ENCODE measurements at places on chromosomes 12 and 14.

- DNase-seq = no peak
Observed at GRCh38 chr12:101963697-101964096, 86.3 kb downstream of the DRAM1 start.

DNA sequence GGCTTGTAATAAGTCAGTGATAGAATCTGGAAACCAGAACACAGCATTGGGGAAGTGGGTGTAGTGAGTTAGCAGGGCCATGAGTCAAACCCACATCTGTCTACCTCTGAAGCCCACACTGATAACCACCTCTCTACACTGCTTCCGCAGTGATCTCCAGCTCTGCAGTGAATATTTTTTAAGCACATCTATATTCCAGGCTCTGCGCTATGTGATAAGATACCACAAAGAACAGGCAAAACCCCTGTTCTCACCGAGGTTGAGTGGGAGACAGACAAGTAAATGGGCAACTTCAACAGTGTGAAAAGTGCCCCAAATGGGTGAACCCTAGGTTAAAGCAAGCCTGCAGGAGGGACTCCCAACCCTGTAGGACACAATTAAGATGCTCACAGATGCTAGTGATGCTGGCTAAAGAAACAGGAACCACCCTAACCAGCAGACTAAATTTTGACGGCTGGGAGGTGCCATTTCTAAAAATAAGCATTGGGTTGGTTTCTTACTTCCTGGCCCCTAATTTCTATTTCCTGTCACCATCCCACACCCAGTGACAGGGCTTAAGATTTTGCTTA lies 375.0 kb downstream of the DPF3 start:
- no peak for DNase-seq

DNA sequence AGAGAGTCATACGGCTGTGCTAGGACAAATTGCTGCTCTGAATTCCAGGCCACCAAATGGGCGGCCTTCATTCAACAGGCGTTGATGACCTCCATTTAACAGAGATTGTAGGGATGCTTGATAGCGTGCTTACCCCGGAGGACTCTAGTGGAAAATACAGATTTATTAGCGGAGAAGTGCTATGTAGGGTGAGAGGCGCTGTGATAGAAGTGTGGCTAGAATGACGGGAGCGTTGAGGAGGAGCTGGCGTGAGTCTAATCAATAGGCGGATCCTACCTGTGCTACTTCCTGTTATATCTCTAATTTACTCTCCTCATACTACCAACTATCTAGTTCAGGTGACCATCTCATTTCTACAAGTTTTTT lies 668 bp downstream of the MRPS35 start:
- DNase-seq = peak; percentile 31

- DNase-seq = no peak
Observed at GRCh38 chr12:24898606-24899005, 50.3 kb downstream of the BCAT1 start.

- peak; percentile 38 for DNase-seq
Observed at GRCh38 chr12:89166525-89166934, 185.8 kb downstream of the DUSP6 start.

DNA sequence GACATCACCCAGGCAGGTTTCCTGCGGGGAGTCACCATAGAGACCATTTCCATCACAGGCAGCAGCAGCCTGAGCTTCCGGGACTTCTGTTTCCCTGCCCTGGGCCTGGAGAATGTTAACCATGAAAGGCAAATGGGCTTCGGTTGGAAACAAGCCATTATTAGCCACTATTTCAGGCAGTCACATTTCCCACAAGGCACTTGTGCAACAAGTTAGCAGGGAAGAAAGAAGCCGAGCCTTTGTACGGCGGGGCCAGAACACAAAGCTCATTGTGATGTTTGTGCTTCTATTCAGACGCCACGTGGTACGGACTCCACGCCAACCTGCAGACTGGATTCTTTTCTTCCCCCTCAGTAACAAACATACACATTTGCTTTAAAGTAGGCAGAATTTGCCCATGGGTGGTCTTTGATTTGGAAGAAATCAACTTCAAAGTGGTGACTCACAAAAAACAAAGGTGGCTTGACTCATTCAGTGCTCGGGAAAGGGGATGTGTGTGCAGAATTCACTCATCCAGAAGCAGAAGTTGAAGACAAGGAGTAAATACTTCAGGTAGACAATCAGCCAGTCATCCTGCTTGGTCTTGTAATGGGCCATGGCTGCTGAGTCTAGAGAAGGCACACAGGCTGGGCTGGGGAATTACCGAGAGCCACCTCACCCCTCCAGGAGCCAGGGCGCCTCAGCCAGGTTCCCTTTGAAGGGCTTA lies 154.2 kb upstream of the PRMT8 start:
- no peak for DNase-seq

DNA sequence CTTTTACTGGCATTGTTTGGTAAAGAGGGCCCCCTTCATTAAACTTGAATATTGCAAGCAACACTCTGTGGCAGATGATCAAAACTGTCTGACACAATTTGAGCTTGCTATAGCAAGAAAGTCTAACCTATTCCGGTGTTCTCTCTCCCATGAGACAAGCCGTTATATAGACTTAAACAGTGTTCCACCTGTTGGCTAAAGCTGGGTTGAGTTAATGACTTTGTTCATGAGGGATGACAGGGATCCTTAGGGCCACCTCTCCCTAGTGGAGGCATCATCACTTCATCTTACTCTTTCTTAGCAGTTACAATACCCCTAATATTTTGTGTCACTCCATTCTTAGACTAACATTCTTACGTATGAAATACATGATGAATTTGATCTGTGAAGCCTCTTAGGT lies 3.8 kb downstream of the EIF5 start:
- DNase-seq = no peak

GRCh38 chr12:122870163-122870842 lies 25.6 kb downstream of the VPS37B start:
- no peak for DNase-seq

DNA sequence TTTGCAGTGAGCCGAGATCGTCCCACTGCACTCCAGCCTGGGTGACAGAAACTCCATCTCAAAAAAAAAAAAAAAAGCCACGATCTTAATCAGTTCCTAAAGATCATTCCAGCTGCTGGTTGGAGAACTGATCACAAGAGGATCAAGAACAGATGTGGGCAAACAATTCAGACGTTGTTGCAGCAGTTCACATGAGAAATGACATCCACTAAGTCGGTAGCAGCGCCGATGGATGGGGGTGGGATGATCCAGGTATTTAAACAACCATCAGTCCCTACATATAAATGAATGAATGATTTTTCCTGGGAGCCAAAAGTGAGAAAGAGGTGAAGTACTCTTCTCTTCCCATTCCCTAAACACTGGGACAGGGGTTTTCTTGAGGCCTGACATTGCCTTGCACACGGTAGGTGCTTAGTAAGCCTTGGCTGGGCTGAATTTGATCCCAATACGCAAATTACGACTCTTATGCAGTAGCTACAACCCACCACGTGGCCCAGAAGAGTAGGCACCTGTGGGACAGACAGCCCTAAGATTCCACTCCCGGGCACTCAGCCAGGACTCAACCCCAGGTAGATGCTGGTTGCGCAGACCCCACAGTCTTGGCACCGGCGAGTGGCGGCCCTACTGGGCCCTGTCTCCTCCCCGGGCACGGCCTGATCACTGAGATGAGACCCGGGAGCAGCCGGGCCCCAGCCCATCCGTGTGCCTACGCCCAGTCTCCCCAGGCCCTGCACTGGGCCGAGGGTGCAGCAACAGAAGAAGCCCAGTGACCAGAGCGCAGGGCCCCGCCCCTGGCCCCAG lies 565 bp downstream of the SPRYD3 start:
- DNase-seq = peak; percentile 78

DNA sequence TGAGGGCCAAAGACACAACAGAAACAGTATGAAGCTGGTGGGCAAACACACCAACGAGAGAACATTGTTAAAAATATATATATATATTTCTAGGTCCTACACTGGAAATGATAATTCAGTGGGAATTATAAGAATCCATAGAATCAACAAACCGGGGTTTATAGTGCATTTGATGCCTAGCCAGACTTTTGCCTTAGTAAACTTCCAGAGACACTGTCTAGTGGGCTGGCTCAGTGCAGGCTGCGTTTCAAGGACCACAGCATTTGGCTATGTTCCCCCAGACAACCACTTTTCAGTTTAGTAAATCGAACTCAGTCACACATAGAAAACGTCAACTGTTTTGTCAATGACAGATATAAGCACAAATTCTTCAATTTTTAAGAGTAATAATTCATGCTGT lies 41.9 kb downstream of the SLC38A4 start:
- no peak for DNase-seq

DNA sequence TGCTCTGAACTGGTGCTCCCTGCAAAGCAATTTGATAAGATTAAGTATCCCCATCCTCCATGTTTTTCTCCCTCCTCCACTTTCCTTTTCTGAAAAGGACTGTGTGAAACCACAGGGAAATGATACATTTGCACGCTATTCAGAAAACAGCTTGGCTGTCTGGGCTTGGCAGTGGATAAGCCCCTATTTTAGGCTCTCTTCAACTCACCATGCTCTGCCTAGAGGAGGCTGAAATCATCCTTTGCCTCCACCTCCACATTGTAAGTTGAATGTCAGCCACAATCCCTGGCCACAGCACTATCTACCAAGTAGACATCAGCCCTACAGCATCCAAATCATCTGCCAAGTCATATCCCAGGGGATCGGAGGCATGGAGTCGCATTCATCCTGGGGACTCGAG lies 642.3 kb downstream of the RPS29 start:
- DNase-seq = no peak

DNA sequence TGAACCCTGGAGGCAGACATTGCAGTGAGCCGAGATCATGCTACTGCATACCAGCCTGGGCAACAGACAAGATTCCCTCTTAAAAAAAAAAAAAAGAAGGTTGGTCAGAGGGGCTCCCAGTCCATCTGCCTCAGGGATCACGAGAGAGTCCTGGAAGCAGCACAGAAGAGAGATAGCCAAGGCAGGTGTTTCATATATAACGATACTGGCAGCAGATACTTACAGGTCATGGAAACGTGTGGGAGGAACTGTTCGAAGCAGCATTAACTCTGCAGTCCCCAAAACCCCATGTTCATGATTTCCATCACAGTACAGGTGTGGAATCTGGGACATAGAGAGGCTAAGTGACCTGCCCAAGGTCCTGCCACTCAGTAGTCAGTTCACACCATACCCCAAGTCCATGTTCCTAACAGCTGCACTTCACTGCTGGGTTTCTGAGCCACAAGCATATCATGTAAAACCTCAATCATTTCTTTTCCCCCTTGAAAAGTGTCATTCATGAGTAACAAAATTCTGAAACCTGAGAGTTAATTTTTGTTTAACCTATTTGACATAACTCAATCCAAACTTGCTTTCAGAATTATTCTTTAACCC lies 16.7 kb downstream of the CDK2AP1 start:
- peak; percentile 21 for DNase-seq

GRCh38 chr12:74848006-74848405 lies 310.4 kb downstream of the ATXN7L3B start:
- DNase-seq = no peak

GRCh38 chr12:6948873-6949594 lies 2.1 kb upstream of the PTPN6 start:
- peak; percentile 86 for DNase-seq

- DNase-seq = peak; percentile 88
Observed at GRCh38 chr12:108649669-108650068, 16.0 kb upstream of the SELPLG start.

GRCh38 chr14:36863271-36863670 lies 201.6 kb downstream of the PAX9 start:
- no peak for DNase-seq

- no peak for DNase-seq
Observed at GRCh38 chr12:105319691-105320209, 10.7 kb upstream of the C12orf75 start.

DNA sequence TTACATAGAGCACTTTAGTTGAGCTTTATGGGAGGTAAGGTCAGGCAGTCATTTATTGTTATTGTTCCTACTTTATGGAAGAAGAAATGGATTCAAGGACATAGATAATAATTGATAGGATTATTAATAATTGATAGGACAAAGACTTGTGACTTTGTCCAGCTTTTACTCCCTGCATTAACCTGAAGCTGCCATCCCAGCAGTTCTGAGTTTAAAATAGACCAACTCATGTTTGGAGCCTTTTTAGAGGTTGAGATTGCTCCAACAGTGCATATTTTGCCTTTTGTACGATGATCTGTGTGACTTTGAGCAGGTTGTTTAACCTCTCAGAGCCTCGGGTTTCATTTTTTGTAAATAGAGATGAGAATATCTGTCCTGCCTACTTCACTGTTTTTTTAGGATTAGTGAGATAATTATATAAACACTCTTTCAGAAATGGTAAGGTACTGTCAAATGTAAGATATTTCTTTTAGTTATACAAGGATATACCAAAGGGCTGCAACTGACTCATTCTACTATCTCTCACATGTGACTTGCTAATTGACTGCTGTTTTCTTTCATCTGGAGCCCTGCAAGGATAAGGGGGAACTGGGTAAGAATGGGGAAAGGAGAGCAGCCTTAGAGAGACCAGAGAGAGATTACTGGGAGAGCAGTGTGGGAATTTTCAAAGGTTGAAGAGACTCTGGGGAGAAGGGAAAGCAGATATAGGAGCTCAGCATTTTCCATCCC lies 15.3 kb downstream of the WDR20 start:
- DNase-seq = peak; percentile 90

DNA sequence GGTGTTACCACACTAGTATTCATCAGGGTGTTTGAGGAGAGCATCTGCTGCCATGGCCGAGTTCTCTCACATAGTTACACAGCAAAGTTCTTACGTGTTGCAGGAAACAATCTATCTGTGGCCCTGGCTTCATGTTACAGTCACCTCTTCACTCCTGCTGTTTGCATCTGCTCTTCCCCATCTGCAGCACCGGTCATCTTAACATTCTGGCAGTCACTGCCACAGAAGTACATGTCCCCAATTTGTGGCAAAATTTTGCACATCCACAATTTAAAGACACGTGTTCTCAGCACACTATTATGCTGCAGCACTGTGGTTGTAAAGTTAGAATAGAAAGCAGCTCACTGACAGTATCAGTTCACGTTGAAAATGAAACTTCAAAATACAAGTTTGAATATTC lies 23.2 kb downstream of the MAPK1IP1L start:
- DNase-seq = no peak

- DNase-seq = no peak
Observed at GRCh38 chr14:103118663-103119404, 4.4 kb upstream of the TNFAIP2 start.

GRCh38 chr12:109092497-109093021 lies 713 bp downstream of the ALKBH2 start:
- DNase-seq = no peak

GRCh38 chr12:5191803-5192538 lies 148.3 kb downstream of the KCNA5 start:
- no peak for DNase-seq

GRCh38 chr14:45968037-45968436 lies 683.5 kb downstream of the RPL10L start:
- no peak for DNase-seq

DNA sequence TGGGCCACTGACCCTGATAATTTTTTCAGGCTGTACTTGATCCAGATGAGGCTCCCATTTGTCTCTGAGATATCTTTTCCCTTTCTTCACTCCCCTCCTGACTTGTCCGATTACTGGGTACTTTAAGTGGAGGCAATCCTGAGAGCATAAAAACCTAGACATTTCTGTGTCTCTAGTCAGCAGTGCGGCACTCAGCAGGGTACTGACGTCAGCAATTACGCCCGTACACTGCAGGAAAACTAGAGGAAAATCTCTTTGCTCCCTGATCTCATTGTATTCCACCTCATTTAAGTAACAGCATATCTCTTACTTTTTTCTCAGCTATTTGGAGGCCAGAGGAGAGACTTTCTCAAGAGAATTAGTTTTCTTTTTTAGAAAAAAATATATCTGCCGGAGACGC lies 315.5 kb upstream of the OR4E1 start:
- no peak for DNase-seq
